Frontal cortex (tissue), 4 donors: ENCODE measurements at places on chromosomes 2 and 18. TPM values are rescaled to one million over a fixed set of nuclear protein-coding genes. Genes with fewer than 3 reads are reported as not detected.

The PIKFYVE gene
- total RNA-seq = 46.9 TPM

The KCNG2 gene
- under 0.01 TPM for total RNA-seq

The ROCK1 gene
- 40.4 TPM for total RNA-seq

The ACADL gene
- 8.2 TPM for total RNA-seq

The PSMG2 gene
- 67.7 TPM for total RNA-seq

The FAM210A gene
- total RNA-seq = 29.8 TPM

The CROCC2 gene
- not detected for total RNA-seq

The IL1RN gene
- not detected for total RNA-seq

The SF3B1 gene
- 250 TPM for total RNA-seq

The HOXD3 gene
- not detected for total RNA-seq

The GKN2 gene
- not detected for total RNA-seq

The TXNDC9 gene
- 51.8 TPM for total RNA-seq

The PPM1B gene
- total RNA-seq = 66.4 TPM

The ALPI gene
- not detected for total RNA-seq

The CFLAR gene
- total RNA-seq = 26.1 TPM

The HOXD9 gene
- not detected for total RNA-seq

The RAB6D gene
- total RNA-seq = 1.6 TPM

The REEP1 gene
- 147 TPM for total RNA-seq
